Thoracic aorta (tissue), 2 donors: ENCODE measurements at places on chromosomes 2 and 18.

DNA sequence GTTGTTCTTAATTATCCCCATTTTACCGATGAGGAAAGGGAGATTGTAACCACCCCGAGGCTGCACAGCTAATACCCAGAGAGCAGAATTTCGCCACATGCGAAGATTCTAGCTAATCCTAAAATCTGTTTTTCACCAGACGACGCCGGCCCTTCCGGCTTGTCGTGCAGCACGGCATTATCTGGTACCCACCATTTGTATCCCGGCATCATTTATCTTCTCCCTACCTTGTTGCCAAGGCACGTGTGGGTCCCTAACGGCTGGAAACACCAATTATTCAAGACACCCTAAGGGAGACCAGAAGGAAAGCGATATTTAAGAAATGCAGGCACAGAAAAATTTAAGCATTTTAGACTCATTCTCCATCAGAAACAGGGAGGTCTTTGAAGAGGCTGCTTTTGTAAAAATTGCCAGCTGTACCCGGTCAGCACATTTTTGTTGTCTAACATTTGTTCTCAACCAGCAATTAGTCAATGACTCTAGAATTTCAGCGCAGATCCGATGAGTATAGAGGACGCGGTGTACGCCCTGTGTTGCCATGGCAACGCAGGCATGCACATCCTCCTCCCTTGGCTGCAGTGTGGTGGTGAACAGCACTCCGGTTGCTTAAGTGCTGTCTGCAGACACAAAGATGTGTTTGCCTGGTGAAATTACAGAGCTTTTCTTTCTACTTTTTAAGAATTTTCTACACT is 111.6 kb downstream of the AGAP1 start:
- peak; percentile 28 for DNase-seq

DNA sequence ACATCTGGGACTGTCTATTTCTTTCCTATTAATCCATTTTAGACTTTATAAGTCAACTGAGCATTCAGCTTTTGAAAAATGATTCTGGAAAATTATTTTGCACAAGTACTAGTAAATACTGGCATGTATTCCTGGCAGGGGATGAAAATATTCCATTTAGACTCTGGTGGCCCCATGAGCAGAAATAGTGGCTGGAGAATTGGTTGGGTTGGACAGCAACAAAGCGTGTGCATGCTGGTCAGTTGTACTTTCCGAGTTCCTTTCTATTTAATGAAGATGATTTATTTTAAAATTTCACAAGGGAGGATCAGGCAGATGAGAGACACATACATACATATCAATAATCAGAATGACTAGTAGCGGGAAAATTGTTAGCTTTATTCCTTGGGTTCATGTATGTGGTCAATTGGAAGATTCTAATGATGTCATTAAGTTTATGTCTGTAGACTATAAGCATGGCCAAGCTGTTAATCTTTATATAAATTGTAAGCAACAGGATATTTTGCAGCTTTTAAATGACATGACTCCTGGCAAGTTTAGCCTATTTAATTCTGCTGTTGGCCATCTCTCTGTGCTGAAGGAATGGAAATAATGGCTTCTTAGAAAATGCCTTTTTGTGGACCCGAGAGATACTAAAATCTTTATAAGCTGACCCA is 541.6 kb downstream of the SLC4A3 start:
- DNase-seq: no peak

- no peak for DNase-seq
Observed at GRCh38 chr18:50622865-50623393, 63.0 kb downstream of the MAPK4 start.

GRCh38 chr18:23706971-23707640 is 17.9 kb downstream of the LAMA3 start:
- no peak for DNase-seq

- DNase-seq: no peak
Observed at GRCh38 chr2:202115479-202115971, 42.5 kb downstream of the KIAA2012 start.

- no peak for DNase-seq
Observed at GRCh38 chr18:26133652-26134051, at the start of gene PSMA8. PSMA8 (plus strand) TSS chr18:26133869; CDS start chr18:26133966, 97 bp downstream.
